ENCODE measurements at places on chromosomes 4 and X.

DNA sequence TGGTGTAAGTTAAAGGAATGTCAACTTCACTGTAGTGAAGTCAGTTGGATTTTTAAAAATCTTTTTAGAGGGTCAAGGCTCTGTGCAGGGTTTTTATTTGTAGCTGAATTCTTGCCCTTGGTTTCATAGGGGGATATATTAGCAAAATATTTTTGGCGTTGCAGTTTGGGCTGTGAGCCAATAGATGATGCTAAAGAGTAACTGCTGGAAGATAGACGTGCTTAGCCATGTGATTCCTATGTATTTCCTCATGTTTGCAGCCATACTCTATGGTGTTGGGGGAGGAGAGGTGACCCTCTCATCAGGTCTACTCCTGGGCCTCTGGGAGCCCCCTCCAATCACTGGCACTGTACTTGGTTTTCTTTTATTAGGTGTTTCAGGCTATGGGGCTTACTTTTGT lies 246.7 kb upstream of the ARHGAP24 start:
- no peak for DNase-seq

DNA sequence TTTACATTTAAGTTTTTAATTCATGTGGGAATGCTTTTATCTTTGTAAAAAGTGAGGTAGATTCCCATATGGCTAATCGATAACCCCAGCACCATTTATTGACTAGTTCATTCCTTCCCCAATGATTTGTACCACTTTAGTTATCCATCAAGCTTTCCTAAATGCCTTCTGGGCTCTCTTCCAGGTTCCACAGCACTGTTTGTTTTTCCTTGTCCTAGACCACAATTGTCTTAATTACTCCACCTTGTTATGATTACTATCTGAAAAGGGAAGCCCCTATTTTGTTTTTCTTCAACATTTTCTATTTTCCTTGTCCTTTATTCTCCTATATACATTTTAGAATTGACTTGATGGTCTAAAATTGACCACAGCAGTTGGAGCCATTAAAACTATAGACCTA lies 48.5 kb upstream of the GPRIN3 start:
- DNase-seq, result no peak

DNA sequence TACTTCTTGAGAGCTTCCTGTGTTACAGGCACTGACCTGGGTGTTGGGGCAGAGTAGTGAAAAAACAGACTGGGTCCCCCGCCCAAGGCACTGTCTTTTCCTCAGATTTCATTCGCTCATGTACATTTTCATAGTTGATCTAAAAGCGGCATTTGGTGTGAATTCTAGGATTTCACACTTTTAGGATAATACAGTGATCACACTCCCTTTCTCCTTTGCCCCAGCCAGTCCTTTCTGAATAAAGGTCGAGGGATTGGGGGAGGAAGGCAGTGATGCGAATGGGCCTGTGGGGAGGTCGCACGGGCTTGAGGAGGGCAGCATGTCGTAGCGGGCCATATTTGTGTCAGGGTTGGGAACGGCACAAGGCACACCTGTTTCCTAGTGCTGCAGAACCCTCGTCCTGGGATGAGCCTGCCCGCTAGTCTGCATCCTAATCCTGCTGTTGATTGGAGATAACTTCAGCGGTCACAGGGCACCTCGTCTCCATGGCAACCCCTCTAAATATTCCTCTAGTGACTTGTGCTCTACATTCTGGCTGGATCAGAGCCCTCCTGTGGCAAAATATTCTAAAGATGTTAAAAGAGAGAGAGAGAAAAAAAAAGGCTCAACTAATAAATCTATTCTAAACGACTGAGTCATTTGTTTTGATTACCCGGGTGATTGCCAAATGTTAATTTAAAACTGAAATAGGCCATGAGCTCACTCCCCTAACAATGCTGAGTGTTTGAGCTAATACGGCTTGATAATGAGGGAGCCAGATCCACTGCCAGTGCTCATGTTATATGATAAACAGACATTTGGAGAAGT lies 21.8 kb downstream of the FHL1 start:
- DNase-seq, result no peak

DNA sequence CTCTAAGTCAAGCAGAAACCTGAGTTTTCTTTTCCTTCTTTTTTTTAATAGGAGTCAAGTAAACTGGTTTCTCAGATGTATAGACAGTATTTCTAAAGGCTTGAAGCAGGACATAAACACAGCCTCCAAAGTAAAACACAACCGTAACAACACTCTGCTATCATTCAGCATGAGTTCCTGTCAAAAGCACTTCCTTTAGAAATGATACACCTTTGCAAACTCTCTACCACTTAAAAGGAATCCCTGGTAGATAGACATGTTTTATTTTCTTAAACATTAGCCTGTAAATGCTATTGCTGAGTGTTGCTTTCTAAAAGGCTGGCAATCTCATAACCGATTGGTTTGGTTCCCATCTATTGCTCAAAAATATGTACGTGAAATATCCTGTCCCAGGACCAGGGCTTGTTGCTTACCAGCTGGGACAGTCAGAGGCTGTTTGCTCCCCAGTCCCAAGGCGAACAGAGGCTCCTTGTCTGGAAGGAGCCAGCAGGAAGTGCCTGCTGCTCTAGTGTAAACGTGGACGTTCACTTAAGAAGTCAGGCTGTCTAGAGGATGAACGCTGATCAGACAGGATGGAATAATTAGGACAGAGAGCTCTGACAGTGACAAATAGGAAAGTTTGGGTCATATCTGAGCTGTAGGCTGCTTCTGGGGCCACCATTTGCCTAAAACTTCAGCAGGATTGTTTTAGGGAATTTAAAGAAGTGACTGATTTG lies 173.9 kb upstream of the KLF3 start:
- DNase-seq, result no peak

- no peak for DNase-seq
Measured at GRCh38 chr4:80008971-80009370, 64.1 kb downstream of the ANTXR2 start.

- DNase-seq, result no peak
Measured at GRCh38 chrX:123476611-123477219, 256.1 kb downstream of the THOC2 start.

DNA sequence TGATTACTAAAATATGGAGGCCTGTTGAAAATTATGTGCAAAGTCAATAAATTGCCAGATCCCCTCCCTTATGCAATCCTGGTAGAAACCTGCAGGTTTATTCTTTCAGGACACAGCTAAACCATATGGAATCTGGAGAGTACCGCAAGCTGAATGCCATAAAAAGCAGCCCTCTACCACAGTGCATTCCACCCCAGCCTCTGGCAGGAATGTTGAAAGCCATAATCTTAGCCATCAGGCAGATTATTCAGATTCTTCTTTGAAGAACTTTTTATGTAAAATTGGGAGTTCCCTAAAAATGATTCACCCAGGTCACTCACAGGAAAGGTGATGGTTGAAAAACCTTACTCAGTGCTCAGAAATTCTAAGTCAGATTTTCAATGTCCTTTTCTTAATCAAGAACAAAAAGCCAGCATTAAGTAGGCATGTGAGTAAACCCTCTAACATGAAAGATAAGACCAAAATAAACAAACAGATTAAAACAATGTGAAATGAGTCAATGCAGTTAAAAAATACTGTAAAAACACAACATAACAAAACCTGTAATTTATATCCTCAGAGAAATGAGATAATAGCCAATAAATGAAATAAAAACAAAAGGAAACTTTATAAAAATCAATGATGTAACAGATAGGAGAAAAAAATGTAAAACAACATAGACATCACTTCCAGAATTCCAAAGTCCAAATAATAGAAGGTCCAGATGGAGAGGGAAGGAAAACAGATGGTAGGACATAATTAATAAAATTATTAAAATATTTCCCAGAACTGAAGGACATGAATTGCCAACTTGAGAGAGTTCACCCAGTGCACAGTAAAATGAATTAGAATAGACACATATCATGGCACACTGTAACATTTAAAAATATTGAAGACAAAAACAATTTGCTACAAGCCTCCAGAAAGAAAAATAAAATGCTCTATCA lies 226.9 kb downstream of the FSTL5 start:
- no peak for DNase-seq

- no peak for DNase-seq
Measured at GRCh38 chr4:25001509-25001908, 29.2 kb downstream of the LGI2 start.

DNA sequence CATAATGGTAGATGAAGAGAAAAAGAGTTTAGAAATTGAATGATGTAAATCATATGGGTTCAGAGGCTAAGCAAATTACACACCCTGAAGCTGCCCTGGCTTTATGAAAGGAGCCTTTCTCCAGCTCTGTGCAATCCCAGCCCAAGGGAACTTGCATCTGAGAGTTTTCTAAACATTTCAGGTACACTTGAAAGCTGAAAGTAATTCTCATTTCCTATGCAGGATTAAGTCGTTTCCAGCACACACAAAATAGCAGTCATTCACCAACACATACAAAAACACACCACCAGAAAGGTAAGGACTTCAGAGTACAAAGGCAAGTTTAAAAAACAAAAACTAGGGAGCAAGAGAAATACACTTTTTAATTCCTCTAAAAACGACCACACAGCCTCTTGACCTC lies 1.7 kb downstream of the PDGFC start:
- DNase-seq, result no peak

- DNase-seq, result no peak
Measured at GRCh38 chr4:104677116-104677515, 182.4 kb upstream of the CXXC4 start.

- DNase-seq, result no peak
Measured at GRCh38 chr4:56414135-56414670, 21.2 kb downstream of the PPAT start.

DNA sequence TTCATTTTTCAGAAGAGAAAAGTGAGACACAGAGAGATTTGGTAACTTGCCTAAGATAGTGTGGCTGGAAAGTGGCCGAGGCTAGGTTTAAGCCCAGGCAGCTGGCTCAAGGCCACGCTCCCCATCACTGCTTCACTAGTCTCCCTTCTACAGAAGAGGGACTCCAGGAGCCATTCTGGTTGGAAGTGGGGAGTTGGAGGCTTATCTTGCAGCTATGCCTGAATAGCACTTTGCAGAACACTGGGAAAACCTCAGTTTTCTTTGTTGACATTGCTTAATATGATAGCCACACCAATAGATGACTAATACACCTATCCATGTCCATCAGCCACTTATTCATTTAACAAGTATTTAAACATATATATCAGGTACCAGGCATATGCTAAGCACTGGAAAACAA lies 18.5 kb downstream of the LRRC66 start:
- DNase-seq, result no peak

Measured in Panc1 (cell line).